ENCODE measurements at places on chromosomes 6 and 20.
A peak's percentile ranks its signal among the peaks of the same experiment; 100 is the strongest.

DNA sequence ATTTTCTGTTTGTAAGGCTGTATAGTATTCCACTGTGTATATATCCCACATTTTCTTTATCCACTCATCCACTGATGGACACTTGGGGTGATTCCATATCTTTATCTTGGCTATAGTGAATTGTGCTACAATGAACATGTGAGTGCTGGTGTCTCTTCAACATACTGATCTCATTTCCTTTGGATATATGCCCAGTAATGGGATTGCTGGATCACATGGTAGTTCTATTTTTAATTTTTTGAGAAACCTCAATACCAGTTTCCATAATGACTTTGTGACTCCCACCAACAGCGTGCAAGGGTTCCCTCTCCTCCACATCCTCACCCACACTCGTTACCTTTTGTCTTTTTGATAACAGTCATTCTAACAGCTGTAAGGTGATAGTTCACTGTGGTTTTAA, 166.0 kb downstream of the ARHGAP18 start:
- no peak for DNase-seq

GRCh38 chr20:46543959-46544358, 6.5 kb downstream of the OCSTAMP start:
- DNase-seq = no peak

DNA sequence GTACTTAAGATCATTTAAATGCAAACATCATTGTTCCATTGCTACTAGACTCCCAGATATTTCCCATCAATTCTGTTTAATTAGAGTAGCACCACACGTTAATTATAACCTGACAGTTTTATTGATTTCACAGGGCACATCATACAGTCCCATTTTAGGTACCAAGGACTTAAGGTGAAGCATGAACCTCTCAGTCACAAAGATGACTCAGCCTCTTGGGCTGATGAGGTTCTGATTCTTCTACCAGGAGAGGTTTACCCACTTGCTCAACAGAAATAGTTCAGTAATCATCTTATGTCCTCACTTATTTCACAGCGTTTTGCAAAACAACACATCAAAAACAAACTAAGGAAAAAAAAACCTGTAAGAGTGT, 98.5 kb downstream of the HIVEP2 start:
- DNase-seq = no peak

- DNase-seq = no peak
Measured at GRCh38 chr6:43776799-43777776, 7.1 kb downstream of the VEGFA start.

DNA sequence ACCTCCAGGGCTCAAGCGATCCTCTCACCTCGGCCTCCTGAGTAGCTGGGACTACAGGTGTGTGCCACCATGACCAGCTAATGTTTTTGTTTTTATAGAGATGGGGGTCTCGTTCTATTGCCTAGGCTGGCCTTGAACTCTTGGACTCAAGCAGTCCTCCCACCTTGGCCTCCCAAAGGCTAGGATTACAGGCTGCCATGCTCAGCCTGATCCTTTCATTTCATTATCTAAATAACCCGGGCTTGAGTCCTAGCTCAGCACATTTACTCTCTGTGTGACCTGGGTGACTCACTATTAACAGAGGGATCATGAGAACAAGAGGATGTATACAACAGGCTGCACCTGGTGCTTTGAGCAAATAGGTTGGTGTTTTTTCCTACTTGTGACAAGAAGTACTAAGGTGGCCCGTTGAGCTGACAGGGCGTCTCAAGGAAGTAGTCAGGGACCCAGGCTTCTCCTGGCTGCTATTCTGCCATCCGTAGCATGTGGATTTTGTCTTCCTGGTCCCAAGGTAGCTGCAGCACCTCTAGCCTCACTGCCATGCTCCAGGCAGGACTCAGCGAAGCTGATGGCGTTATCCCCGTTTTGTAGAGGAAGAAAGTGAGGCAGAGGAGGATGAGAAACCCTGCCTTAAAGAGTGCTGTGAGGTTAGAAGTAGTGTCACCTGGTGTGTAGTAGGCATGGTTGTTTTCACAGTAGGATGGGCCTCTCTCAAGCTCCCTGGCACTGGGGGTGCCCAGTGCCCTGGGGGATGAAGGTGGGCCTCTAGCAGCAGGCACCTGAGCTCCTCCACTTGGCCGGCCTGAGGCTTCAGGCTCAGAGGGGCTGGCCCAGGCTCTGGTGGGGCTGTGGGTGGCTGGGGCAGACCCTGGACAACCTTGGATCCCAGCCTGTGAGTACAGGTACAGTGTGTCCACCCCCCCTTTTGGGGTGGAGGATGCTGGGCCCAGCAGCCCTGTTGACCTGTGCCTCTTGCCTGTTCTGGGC, 62.4 kb downstream of the ADNP start:
- no peak for DNase-seq

GRCh38 chr6:48818052-48818412, 645.0 kb downstream of the MMUT start:
- DNase-seq = no peak

GRCh38 chr6:163605385-163606097, 191.0 kb downstream of the QKI start:
- DNase-seq = no peak

- no peak for DNase-seq
Measured at GRCh38 chr6:150001295-150002008, 23.9 kb downstream of the RAET1L start.

GRCh38 chr20:39214828-39215227, 252.7 kb downstream of the DHX35 start:
- DNase-seq = no peak

DNA sequence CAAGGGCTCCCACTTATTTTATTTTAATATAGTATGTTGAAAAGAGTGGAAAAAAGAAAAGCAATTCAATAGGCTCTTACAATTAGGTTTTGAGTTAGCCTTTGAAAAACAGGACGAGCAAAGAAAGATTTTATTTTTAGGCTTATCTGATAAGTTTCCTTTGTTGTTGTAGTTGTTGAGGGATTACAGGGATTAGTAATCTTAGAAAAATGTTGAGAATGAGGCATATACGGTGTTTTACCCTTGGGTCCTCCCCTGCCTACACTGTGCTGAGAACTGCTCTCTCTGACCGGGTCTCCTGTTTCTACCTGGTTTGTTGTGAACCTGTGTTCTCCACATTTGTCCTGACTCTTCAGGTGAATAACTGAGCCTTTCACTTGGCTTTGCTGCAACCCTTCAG, 16.7 kb downstream of the TRAPPC3L start:
- DNase-seq = no peak

GRCh38 chr6:108452711-108453195, 108.0 kb upstream of the FOXO3 start:
- no peak for DNase-seq

- DNase-seq = peak; percentile 2
Measured at GRCh38 chr6:113306552-113307145, 550.5 kb upstream of the MARCKS start.

- no peak for DNase-seq
Measured at GRCh38 chr6:45892696-45893245, 122.9 kb downstream of the CLIC5 start.

- no peak for DNase-seq
Measured at GRCh38 chr6:113185299-113185698, 671.8 kb upstream of the MARCKS start.

- DNase-seq = no peak
Measured at GRCh38 chr20:56348305-56348693, 10.5 kb upstream of the FAM210B start.

- no peak for DNase-seq
Measured at GRCh38 chr6:88380083-88380482, 213.9 kb upstream of the CNR1 start.

GRCh38 chr6:1622220-1622850, 12.6 kb downstream of the FOXC1 start:
- DNase-seq = no peak

DNA sequence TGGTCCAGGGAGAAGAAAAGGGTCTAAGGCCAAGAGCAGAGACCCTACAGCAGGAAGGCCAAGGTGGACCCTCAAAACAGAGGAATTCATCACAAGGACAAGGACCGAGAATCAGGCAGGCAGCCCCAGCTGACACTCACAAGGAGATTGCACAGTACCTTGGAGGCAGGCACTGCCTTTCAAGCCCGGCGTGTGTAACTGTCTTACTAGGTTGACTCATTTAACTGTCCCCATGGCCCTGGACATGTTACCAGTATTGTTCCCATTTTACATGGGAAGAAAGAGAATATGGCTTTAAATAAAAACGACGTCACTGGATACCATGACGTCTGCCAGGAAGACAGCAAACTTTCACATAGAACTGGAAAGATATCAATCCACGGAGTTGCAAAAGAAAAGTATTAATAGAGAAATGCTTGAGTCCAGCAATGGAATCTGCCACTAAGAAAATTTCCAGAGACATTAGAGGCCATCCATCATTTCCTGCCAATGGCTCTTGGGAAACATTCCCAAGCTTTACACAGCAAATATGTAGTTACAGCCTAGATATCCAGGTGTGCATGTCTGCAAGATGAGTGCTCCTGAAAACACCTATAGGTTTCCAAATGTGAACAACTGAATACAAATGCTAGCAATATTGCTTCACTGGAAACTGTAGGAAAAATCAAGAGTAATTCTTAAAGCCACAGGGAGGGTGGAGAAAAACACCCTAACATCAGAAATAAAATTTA, 111.5 kb upstream of the RPS6KA2 start:
- no peak for DNase-seq

GRCh38 chr6:69349771-69350170, 447.0 kb downstream of the LMBRD1 start:
- DNase-seq = no peak

- DNase-seq = no peak
Measured at GRCh38 chr6:47187893-47188587, 121.7 kb downstream of the TNFRSF21 start.

DNA sequence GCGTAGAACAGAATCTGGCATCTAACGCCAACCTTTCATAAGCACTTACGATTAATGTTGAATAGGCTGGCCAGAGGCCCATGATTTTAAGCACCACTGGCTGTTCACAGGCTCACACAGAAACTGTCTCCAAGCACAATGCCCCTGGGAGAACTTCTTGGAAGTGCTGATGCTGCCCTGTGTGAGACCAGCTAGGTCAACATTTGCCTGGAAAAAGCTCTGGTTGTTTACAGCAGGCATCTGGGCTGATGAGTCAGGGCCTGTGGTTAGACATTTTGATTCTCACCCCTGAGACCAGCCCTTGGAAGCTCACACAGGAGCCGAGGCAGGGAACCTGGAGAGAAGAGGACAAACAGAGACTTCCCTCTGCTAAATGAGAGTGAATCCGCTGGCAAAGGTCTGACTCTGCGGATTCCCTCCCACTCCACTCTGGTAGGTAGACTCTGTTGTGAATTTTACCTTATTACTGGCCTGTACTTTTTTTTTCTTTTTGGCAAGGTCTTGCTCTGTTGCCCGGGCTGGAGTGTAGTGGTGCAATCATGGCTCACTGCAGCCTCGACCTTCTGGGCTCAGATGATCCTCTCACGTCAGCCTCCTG, 6.8 kb upstream of the SULF2 start:
- DNase-seq = no peak

- DNase-seq = no peak
Measured at GRCh38 chr20:35319192-35319870, 27.1 kb upstream of the FAM83C start.

- no peak for DNase-seq
Measured at GRCh38 chr6:82385102-82385501, 21.5 kb downstream of the TPBG start.
